Neural progenitor cell (in vitro differentiated cells): ENCODE measurements at places on chromosomes 7 and 10.

- no peak for DNase-seq
Observed at GRCh38 chr10:15180736-15181135, 12.2 kb upstream of the NMT2 start.

DNA sequence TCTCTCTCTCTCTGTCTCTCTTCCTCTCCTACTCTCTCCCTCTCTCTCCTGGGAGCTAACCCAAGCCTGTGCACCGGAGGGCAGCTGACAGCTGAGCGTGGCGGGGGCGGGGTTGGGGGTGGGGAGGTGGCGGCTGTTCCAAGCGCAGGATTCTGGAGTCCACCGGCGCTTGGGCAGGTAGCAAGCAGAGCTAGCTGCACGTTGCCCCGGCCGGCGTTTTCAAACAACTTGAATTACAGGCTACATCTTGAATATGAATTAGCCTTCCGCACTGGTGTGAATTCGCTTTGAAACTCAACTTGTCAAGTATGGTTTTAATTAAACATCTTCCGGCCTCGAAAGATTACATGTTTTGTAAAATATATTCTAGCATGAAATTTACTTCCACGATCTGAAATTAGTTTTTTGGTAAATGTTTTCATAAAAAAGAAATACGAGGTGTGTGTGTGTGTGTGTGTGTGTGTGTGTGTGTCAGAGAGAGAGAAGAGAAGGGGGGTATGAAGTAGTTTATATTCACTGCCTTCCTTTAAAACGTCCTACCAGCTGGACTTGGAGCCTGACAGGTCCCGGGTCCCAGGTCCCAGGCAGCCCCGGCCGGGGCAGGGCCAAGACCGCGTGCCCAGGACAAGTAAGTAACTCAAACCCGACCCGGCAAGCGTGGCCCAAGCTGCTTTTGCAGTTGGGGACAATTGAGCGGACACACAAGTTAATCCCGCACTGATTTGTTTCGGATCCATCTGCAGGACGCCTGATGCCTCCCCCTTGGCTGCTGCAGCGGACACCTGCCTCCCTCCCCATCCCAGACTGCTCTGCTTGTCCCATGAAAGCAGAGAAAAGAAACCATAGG, 9.0 kb upstream of the DLX6 start:
- DNase-seq, result peak; percentile 84

- DNase-seq, result no peak
Observed at GRCh38 chr7:84100866-84101265, 93.7 kb downstream of the SEMA3A start.

GRCh38 chr7:126700807-126701604, 551.7 kb downstream of the GRM8 start:
- DNase-seq, result peak; percentile 20

- DNase-seq, result no peak
Observed at GRCh38 chr10:20415684-20416083, 481.4 kb downstream of the NEBL start.

DNA sequence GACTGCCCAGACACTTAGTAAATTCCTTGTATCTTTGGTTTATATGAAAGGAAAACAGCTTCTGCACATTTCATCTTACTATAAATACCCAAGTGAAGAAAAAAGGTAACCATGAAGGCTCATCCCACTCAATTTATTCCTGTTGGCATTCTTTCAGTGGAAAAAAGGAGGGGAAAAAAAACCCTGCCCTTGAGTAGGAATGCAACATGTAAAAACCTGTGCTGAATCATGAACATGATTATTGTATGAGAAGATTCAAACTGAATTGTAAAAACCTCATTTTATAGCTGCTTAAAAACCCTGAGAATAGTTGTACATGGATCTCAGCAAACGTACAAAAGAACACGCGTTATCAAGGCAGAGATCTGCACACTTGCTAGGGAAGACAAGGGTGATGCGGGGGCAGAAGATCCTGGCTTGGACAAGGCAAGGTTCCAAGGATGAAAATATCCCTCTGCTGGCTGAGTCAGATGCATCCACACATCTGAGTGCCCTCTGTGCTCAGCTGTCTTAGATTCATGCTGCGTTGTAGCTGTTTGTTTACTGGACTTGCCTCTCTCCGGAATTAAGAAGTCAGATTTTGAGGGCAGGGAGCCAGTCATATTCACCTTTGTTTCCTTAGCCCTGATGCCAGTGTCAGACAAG, 658.2 kb downstream of the PARD3 start:
- DNase-seq, result no peak

DNA sequence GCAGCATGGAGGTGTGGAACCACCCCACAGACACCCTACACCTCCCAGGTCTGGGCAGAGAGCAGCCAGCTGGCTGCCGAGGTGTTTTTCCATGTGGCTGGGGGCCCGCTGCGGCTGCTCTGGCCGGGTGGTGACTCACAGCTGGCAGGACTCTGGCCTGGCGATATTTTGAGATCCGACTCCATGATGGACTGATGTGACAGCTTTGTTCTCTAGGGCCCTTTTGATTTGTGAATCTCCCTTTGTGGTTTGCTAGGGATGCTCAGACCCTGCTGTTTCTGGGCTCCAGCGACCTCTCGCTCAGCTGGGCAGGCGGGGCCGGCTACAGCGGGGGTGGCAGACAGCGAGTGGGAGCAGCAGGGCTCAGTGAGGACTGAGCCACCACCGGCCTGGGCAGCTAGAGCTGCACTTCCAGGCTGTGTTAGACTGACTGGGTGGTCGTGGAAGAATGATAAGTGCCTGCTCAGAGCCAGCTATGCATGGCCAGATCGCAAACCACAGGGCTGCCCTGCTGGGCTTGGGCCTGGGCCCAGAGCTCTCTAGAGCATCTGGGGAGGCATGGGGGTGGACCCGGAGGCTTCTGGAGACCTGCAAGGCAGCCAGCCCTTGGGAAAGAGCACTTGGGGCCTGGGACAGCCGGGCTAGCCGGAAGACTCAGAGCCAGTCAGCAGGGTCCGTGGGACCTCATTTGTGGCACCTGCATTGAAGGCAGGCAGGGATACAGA, 46.2 kb upstream of the GDF10 start:
- no peak for DNase-seq

GRCh38 chr10:77925410-77925794, 1.2 kb downstream of the DLG5 start:
- no peak for DNase-seq

- no peak for DNase-seq
Observed at GRCh38 chr7:52555805-52556204, 479.6 kb upstream of the POM121L12 start.

DNA sequence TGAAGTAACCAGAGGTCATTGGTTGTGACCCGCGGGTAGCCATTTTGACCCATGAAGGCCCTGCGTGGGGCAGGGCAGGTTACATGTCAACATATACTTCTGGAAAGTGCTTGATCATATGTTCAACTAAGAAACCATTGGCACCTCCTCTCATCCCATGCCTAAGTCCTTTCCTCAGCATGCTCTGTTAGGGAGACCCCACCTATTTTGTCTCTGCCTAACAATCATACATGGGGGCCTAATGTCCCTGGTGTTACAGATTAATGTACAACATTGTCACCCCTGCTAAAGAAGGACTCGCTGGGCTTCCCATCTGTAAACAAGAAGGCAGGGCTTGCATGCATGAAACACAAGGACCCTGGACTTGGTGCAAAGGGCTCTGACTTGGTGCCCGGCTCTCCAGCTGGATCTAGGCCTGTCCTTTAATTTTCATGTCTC, 133.7 kb upstream of the TNS3 start:
- no peak for DNase-seq

DNA sequence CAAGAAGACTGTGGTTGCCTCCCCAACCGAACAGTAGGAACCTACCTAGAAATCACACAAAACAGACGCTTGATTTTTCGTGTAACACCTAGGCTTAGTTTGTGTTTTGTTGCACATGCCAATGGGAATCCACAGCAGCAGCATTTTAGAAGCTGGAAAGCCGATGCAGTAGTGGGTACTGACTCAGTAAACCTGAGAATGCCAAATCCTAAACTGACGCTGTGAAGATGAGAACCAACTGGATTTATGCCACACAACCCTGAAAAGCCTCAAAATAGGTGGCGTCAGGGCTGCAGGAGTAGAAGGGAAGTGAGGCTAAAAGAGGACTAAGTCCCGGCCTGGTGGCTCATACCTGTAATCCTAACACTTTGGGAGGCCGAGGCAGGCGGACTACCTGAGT, 162.5 kb downstream of the REEP3 start:
- no peak for DNase-seq

GRCh38 chr7:50795253-50795652, 12.6 kb upstream of the GRB10 start:
- no peak for DNase-seq

DNA sequence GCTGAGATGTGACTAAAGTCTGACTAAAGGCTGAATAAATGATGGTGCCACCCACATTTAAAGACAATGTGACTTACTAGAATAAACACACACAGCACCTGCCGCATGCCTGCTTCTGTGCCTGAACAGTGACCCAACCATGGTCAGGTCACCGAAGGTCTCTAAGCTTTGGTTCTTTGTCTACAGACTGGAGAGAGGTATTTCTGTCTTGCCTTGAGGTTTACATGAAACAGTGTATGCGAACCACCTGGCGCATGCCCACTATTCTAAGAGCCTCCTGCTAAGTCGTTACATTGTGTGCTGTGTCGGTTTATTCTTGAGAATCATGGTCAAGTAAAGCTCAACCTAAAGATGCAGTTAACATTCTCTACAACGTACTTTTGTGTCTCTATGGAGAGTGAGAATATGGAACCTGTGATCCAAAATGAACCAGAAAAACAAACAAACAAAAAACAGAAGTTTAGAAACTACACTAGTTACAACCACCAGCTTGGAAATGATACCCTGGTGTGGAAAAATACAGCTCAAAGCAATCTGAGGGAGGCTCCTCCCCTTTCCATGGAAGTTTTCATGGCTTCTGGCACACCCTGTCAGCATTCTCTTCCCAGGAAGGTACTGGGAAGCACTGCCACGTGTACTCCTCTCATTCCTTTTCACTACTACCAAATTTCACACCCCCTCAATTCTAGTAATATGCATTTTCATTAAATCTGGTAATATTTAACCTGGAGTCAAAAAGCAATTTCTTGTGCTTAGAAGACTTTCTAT, 40.0 kb downstream of the VOPP1 start:
- DNase-seq, result no peak

- DNase-seq, result no peak
Observed at GRCh38 chr7:19798986-19799385, 25.6 kb upstream of the TMEM196 start.

GRCh38 chr7:84187087-84187805, 7.3 kb downstream of the SEMA3A start:
- DNase-seq, result no peak

DNA sequence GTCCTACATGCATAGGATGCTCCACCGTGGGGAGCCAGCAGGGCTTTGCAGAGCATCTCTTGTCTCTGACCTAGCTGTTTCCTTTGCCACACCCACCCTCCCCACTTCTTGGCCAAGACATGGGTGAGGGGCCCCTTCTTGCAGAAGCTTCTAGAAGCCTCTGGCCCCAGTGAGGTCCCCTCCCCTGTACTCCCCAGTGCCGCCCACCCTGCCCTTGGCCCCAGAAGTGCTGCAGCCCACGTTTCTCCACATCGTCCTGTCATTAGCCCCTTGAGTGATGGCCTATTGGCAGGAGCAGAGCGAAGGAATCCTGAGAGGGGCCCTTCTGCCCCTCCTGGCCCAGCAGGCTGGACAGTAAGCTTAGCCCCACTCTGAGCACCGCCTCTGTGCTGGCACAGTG, 43.7 kb downstream of the ALOX5 start:
- DNase-seq, result no peak

GRCh38 chr7:3000566-3000965, 43.1 kb downstream of the CARD11 start:
- DNase-seq, result no peak

DNA sequence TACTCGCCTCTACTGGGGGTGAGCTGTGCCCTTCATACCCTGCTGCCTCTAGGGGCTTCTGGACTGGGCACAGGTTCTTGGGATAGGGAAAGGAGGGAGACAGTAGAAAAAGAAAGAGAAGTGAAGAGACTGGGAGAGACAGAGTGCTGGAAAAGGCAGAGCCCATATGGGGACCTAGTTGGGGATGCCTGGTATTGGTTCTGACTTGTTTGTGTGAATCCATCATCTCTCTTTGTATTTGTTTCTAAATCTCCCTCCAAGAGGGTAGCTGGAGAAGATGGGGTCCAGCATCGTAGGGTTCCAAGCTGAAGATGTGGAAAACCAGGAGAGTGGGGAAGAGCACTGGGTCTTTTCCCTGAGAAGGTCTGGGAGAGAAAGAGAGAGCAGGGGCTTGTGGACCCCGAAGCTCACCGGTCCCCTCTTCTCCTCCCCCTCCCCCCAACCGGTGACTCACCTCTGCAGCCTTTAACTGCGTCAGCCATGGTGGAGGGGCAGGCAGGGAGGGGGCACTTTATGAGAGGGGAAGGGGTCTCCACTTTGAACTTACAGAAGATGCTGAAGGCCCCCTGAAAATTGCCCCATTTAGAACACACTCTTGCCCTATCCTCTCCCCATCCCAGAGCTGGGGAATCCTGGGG, 3.2 kb upstream of the VGF start:
- DNase-seq, result no peak

- DNase-seq, result peak; percentile 28
Observed at GRCh38 chr10:5416981-5417380, 4.6 kb downstream of the NET1 start.

- no peak for DNase-seq
Observed at GRCh38 chr7:81491573-81491972, 278.3 kb downstream of the HGF start.

- DNase-seq, result no peak
Observed at GRCh38 chr7:46932676-46933424, 649.1 kb downstream of the TNS3 start.

- no peak for DNase-seq
Observed at GRCh38 chr10:116133634-116134033, 139.4 kb downstream of the GFRA1 start.

DNA sequence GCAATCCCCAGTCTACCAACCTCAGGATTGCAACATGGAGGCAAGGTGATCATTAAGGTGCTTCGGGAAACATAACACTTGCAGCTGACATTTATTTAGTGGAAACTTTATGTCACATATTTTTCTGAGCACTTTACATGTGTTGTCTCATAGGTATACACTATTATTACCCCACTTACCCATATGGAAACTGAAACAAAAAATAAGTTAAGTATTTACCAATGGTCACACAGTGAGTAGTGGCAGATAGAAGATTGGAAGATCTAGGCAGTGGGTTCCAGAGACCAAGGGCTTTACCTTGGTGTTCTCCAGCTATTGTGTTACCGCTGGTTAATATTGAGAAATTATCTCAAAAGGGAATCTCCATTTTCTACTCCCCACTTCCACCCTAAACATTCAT, 1279.1 kb upstream of the SORCS1 start:
- no peak for DNase-seq

DNA sequence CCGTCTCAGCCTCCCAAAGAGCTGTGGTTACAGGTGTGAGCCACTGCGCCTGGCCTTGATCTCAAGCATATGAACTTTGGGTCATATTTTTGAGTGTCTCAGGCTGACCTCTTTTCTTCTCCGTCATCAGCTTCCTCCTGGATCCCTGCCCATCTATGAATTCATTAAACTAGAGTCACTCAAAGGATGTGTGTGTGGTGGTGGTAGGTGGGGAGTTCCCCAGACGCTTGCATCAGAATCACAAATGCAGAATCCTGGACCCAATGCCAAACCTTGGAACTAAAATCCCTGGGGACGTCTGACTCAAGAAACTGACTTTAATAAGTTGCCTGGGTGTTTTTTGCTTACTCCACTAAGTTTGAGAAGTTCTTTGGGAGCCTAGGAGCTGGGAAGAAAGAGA, 6.7 kb upstream of the CREB5 start:
- no peak for DNase-seq
